ENCODE measurements at places on chromosomes 3 and 15.

DNA sequence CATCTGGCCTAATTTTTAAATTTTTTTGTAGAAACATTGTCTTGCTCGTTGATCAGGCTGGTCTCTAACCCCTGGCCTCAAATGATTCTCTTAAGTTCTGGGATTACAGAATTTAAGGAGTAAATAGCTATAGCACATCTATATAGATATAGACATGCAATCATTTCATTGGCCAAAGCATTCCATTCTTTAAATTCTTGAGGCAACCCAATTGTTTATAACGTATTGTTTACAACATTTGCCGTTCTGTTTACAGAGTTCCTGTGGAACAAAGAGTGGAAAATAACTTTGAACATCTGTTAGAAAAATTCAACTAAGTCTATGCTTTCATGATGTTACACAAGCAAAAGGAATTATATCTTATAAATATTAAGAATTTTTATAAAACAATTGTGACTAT is 205.2 kb upstream of the ROBO2 start:
- DNase-seq: no peak

GRCh38 chr3:135736740-135737139 is 228.8 kb upstream of the PPP2R3A start:
- DNase-seq: no peak

- no peak for DNase-seq
Observed at GRCh38 chr3:6321999-6322398, 538.9 kb upstream of the GRM7 start.

DNA sequence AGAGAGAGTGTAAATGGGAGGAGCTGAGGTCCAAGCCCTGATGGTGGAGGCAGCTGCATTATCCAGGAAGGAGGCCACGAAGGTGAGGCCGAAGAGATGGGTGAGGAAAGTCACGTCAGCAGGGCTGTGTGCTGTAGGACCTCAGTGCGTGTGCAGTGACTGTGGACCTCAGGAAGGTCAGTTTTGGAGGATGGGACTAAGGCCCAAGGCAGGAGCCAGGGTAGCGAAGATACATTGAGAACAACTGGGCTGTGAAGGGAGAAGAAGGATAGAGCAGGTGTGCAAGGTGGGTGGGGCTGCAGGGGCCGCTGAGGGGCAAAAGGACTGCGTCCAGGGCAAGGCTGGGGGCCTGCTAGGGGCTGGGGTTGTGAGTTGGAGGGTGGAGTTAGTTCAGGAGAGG is 4.9 kb downstream of the KLHL40 start:
- no peak for DNase-seq

DNA sequence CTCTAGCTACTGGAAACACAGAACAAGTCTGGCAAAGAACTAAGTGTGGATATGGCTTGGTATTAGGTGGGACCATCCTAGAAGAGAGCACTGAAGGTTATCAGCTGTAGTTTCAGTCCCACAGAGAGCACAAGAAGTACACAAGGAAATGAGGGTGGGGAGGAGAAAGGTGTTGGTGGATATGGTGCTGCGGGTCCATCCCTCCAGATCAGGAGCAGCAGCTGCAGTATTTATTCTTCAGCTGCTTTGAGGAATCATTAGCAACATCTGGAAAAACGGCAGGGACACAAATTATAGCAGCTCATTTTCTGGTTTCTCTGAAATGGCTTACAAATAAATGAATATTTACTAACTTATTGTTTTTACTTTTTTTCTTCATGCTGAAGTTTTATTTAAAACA is 29.0 kb downstream of the CD80 start:
- DNase-seq: no peak

Data from Right ventricle myocardium superior (tissue), 1 donor.